Activated T-cell treated with anti-CD3 and anti-CD28 coated beads for 4 hours (primary cell): ENCODE measurements at places on chromosomes 2 and 18.

GRCh38 chr2:178304333-178304732 is 110.0 kb downstream of the OSBPL6 start:
- no peak for DNase-seq

DNA sequence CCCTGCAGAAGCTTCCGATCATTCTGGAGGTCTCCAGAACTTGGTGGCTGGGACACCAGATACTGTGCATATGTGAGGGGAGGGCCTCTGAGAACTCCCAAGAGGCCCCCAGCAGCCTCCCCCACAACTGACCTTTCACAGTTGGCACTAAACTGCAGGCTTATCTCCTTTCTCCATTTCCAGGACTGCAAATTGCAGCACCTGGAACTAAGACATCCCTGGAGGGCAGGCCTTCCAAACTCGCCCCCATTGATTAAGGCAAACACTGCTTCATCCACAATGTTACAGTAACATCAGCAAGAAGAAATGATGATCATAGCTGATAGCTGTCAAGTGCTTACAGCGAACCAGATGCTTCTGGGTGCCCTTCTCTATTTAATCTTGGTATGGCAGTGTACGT is 67.9 kb downstream of the TGOLN2 start:
- no peak for DNase-seq

GRCh38 chr18:4251873-4252272 is 203.2 kb downstream of the DLGAP1 start:
- DNase-seq, result no peak

DNA sequence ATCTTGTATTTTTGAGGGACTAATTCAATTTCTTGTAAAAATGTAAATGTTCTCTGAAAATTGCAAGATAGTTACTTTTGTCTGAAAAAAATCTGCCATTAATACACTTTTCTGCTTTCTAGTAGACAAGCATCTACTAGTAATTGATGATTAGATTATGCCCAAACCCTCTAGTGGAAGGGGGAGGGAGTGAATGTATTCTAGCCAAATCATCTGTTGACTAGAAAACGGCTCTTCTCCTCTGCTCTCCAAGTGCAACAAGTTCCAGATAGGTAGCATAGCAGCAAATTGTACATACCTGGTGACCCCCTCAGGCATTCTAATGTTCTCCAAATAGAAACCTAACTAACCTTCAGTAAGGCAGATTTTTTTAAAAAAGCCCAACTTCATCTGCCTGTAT is 58.6 kb downstream of the RELCH start:
- no peak for DNase-seq

DNA sequence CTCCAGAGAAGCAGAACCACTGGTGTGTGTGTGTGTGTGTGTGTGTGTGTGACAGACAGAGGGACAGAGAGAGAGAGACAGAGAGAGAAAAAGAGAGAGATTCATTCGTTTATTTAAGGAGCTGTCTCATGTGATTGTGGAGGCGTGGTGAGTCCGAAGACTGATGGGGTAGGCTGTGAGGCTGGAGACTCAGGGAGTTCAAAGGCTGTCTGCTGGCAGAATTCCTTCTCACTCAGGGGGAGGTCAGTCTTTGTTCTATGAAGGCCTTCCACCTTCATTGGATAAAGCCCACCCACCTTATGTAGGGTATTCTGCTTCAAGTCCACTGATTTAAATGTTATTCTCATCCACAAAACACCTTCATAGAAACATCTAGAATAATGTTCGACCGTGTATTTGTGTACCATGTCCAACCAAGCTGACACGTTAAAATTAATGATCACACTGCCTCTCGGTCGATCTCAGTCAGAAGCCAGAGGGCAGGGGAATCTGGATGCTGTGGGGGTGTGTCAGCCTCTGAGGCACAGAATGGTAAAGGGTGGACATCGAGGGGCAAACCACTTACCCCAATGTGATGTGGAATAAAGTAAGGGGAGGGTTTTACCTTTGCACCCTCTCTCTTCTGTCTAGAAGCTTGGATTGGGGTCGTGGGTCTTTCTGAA is 275.6 kb downstream of the SLC4A3 start:
- DNase-seq, result no peak

DNA sequence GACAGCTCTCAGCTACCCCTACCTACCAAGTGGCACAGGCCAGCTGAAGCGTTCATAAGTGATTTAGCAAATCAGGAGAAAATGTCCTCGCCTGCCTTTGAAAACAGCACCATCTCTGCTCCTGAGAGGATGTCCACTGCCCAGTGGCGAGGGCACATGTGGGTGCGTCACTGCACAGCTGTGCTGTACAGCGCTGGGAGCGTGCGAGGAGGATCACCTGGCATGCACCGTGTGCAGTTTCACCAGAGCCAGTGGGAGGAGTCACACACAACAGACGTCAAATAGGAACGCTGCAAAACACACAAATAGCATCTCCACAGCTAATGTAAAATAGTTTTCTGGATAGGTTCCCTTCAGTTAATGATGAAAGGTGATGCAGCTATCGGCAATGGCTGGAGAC is 154.1 kb downstream of the HDAC4 start:
- no peak for DNase-seq

DNA sequence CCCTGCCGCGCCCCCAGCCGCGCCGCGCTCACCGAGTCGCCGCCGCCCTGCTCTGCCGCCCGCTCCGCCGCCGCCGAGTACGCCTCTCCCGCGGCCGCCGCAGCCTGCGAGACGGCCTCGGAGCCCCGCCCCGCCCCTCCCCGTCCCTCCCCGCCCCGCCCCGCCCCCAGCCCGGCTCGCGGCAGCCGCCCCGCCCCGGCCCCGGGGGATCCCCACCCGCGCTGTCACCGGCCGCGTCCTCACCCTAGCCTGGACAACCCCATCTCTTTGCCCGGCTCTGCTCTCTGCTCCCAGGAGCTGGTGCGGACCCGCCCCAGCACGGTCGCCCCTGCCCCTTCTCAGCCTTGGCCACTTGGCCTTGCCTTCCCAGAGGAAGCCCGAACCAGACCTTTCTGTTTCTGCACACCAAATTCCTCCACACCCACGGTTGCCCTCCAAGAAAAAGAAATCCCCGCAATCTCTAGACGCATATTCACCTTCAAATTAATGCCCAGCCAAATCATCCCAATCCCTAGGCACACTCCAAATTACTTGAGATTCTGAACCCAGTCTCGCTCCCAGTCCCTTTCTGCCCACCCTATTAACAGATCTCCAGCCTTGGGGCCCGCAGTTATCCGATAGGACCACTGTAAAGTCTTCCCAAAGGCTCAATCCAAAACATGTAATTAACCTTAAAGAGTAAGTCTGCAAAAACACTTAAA is at the start of gene CYRIA:
TSS of gene CYRIA (minus strand) at position 87 of the 701 bp plus-strand sequence. CDS start 77,715 bp downstream, outside the sequence.
- peak; percentile 10 for DNase-seq

- DNase-seq, result no peak
These were observed 24.6 kb downstream of the CCDC195 start for GRCh38 chr2:224691563-224691962.

DNA sequence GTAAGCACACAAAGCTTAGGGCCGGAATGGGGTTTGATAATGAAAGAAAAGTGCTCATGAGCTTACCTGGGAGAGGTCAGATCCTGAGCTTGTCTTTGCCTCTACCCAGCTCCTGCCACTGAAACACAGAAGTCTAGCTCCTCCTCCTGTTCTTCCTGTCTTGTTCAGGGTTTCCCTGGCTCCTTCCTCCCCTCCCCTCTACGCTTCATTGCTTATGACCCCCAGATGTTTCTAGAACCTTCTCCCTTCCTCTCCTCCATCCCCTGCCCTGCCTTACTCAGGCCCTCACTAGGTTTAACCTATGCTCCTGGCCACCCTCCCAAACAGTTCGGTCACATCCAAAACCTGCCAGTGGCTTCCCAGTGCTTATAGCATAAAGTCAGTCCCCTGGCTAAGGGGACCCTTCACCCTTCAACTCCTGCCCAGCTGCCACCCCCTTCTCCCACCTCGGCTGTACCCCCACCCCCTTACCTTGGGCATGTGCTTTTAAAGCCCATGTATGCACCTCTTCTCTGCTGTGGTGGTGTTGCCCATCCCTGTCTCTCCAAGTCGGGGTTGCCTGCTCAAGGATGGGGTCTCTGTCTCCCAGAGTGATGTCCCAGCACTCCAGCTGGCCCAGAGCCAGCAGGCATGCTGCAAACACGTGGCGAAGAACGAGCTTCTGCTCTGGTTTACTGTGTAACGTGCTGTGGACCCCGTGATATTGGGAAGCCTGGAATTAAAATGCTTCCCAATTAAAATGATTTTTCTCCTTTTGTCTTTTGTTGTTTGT is 233.6 kb downstream of the TPGS2 start:
- no peak for DNase-seq

DNA sequence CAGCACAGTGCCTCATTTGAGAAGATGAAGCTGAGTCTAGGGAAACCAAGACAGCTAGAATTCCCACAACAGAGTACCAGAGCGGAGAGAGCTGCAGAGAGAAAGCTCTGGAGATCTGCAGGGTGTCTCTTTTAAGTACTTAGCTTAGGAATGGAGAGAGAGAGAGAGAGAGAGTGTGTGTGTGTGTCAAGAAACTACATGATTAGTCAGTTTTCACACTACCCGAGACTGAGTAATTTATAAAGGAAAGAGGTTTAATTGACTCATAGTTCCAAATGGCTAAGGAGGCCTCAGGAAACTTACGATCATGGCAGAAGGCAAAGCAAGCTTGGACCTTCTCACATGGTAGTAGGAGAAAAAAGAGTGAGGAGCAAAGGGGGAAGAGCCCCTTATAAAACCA is 64.0 kb downstream of the HIBCH start:
- no peak for DNase-seq

DNA sequence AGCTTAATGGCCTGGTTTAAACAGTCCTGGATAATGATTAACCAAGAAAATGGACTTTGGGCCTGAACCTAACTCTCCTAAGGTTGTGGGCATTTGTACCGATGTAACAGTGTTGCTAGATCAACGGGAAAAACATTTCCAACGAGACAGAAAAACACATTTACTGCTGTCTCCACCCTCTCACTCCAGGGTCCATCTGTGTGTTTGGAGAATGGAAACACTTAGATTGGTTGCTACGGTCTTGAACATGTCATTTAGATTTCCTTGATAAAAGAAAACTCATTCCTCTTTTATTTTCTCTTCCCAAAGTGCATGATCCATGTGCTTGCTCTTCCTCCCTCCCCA is 88.0 kb downstream of the SOCS6 start:
- no peak for DNase-seq

- DNase-seq, result no peak
These were observed 49.4 kb upstream of the PKDCC start for GRCh38 chr2:41998186-41999127.

GRCh38 chr2:239640210-239640609 is 239.4 kb upstream of the HDAC4 start:
- DNase-seq, result no peak

DNA sequence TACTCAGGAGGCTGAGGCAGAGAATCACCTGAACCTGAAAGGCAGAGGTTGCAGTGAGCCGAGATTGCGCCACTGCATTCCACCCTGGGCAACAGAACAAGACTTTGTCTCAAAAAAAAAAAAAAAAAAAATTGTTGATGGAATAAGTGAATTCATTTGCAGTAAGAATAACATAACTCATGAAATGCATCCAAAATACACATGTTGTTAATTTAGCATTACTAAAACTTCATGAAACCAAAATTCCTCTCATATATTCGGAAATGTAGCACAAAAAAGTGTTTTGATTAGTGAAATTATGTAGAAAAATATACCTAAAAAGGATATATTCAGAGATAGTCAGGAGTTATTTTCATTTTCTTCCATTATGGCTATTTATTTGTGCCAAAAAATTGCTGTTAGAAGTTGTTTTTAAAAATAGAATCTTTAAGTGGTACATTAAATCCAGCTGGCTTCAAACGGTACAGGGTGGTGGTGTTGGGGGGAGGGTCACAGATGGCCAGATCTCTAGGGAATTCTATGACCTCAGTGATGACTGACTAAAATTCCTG is 78.2 kb upstream of the UGP2 start:
- DNase-seq, result no peak

GRCh38 chr2:75503048-75503607 is 57.6 kb downstream of the EVA1A start:
- no peak for DNase-seq

DNA sequence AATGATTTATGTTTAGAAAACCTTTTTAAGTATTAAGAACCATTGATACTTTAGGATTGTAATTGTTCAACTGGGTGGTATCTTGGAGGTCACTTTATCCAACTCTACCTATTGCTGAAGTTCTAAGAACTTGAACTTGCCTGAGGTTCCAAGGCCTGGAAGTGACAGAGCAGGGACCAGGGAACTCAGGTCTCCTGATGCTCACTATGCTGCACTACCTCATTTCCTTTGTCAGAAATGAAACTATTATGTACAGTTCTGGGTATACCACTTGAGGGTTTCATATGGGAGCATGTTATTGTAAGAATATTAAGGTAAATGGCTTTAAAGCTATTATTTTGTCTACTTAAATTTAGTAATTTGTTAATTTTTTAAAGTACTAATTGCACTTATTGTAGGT is 3.0 kb downstream of the MBD5 start:
- no peak for DNase-seq
